ENCODE measurements at places on chromosomes 2 and 18. TPM values are rescaled to one million over a fixed set of nuclear protein-coding genes. Genes with fewer than 3 reads are reported as not detected.
A peak's percentile ranks its signal among the peaks of the same experiment; 100 is the strongest.

DNA sequence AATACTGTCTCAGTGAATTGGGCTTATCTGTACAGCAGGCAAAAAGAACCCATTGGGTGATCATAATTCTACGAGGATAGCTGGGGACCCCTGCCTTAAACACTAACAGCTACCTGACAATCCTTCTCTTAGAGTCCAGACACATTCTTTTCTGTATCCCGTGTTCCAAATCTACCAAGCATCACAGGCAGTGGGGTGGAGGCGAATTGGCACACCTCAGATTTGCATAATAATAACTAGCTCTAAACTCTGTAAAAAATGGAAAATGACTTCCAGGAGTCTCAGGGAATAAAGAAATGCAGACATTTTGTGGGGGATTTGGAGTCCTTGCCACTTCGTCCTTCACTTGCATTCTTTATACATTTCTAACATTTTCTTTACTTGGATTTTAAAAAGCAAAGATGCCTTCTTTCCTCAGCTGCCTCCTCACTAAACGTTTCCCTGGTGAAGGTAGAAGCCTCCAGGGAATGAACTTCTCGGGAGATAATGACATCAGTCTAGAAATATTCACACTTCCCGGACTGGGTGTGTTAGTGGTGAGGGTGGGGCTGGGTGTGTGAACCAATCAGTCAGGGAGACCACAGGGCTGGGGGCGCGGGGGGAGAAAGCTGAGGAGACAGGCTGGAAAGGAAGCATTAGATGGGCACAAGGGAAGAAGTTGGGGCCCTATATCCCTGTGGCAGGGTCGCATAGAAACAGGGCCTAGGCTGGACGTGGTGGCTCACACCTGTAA, 59.1 kb upstream of the BOD1L2 start:
- DNase-seq: peak; percentile 66

IL1RL2 gene
- 0.25 TPM for polyA plus RNA-seq

DPP4 gene
- 52.4 TPM for polyA plus RNA-seq

RSAD2 gene
- polyA plus RNA-seq: 0.81 TPM

SH2D6 gene
- 11.8 TPM for polyA plus RNA-seq

DNA sequence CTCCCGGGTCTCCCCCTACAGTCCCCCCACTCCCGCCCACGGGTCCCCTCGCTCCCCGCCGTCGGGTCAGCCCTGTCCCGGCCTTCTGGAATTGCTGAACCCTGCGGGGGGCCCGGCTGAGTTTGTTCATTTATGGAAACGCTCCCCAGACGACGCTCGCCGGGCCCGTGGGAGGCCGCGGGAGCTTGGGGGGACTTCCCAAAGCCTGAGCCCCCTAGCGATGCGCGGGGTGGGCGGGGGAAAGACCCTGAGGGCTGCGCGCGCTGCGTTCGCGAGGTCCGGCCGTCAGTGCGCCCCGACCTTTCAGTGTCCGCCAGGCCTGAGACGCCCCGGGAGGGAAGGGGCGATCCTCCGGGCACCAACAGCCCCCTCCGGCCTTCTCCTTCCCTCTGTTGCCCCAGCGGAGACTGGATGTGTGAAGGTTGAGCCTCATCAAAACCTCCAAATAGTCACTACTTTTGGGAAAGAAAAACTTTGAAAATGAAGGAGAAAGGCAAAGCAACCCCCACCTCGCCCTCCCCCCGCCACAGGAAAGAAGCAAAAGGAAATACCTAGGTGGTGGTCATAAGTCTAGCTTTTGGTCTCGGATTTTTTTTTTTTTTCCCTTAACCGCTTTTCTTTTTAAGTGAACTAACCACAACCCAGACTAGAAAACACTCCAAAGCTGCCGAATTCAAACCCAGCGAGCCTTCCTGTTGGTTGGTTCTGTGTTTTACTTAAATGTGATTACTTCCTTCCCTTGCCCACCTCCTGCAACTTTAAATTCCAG, 509 bp upstream of the CYS1 start:
- DNase-seq: no peak

- no peak for DNase-seq
These were observed 81.8 kb downstream of the C1QL2 start for GRCh38 chr2:119076713-119077112.

CNGA3 gene
- not detected for polyA plus RNA-seq

ANKRD30B gene
- not detected for polyA plus RNA-seq

NEU2 gene
- not detected for polyA plus RNA-seq

GRCh38 chr2:27309651-27310050, 1.4 kb upstream of the UCN start:
- no peak for DNase-seq

AQP12A gene
- 1.2 TPM for polyA plus RNA-seq

GRCh38 chr2:127392828-127393578, 5.2 kb upstream of the MAP3K2 start:
- DNase-seq: no peak

DNA sequence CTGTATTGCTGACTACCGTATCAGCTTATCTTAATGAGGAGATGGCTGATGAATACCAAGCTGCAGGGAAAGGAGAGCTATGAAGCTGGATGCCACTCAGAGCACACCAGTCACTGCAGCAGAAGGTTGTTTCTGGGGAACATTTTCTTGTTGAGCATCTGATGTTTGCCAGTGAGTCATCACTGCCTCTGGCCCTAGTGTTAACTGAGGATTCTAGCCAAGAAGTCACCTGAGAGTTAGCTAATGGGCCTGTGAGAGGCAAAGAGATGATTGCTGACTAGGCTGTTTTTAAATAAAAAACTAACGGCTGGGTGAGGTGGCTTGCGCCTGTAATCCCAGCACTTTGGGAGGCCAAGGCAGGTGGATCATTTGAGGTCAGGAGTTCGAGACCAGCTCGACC, 37.9 kb downstream of the CCDC150 start:
- DNase-seq: no peak

ALPI gene
- 261 TPM for polyA plus RNA-seq

DNA sequence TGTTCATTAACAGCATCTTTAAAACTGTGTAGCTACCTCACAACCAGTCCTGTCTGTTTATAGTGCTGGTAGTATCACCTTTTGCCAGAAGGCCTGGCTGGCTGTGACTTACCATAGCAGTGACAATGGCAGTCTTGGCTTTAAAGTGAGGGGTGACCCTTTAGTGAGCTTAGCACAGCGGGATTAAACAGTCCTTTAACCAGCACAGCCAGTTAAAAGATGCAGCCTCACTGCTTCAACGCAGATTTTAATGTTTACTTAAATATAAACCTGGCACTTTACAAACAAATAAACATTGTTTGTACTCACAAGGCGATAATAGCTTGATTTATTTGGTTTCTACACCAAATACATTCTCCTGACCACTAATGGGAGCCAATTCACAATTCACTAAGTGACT, 7.0 kb downstream of the RRM2 start:
- no peak for DNase-seq

NFE2L2 gene
- polyA plus RNA-seq: 74.0 TPM

Data from small intestine (tissue), 16 donors.